Germinal center (tissue), 1 donor: ENCODE measurements at places on chromosomes 5 and 9.

GRCh38 chr9:16627967-16628366, 242.5 kb downstream of the BNC2 start:
- DNase-seq: no peak

GRCh38 chr5:154165886-154166285, 24.6 kb upstream of the GALNT10 start:
- DNase-seq: no peak

GRCh38 chr9:68683433-68683832, 21.6 kb upstream of the PIP5K1B start:
- peak; percentile 8 for DNase-seq

- peak; percentile 6 for DNase-seq
Observed at GRCh38 chr9:107422189-107423185, 67.1 kb downstream of the KLF4 start.

GRCh38 chr9:114321759-114322158, 1.1 kb upstream of the ORM1 start:
- no peak for DNase-seq

DNA sequence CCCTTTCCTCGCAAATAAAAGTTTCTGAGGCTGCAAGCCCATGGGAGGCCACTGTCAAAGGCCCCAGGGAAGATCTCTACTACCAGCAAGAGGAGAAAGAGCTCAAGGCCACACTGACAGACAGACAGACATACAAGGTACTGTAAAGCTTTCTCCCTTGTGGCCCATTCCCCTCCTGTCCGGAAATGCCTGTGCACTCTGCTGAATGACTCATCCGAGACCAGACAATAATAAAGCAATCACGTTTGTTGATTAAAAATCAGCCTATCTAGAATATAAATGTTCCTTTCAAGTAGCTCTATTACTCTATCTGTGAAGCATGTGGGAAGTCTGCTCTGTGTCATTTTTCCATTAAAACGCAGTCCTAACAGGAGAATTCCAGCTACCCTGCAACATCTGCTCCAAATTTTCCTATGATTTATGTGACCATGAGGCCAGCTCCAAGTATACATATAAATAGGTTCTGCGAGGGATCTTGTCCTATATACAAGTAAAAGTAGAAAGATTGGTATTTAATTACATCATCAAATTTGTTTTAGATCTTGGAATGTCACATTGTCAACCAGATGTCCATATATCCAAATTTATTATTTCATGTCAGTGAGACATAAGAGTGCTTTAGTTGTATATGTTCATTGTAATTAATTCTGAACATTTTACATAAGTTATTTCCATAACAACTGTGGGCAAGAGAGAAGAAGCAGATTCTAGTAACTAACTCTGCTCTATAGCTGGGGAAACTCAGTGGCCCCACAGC, 34.7 kb upstream of the TGFBI start:
- DNase-seq: no peak

DNA sequence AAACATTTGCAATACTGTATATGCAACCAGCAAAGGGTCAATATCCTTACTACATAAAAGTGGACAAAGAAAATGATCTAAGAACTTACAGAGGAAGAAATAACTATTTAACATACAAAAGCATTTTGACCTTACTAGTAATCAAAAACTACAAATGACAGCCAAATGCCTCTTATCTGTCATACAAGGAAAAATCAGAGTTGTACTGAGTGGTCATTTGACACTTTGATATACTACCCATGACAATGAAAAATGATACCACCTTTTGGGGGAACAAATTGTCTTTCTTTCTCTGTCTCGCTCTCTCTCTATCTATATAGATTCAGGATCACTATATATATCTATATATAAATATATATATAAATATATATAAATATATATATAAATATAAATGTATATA, 50.4 kb upstream of the ZSWIM6 start:
- no peak for DNase-seq

- DNase-seq: no peak
Observed at GRCh38 chr5:156947925-156948324, 15.1 kb downstream of the TIMD4 start.

DNA sequence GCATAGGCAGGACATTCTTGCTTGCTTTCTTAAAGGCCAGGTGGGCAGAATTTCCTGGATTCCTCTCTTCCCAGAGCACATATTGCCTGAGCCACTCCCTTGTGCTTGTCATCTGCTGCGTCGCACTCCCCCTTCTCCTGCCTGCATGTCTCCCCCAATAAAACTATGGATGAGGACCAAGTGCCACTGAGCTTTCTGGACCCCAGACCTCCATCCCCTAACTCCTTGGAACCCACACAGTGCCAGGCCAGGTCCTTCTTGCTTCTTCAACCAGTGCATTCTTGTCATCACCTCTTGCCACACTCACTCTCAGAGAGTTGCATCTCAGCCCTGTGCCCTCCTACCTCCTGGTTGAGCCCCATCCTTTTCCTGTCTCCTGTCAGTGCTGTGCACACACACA, 157.9 kb upstream of the PANK3 start:
- no peak for DNase-seq

DNA sequence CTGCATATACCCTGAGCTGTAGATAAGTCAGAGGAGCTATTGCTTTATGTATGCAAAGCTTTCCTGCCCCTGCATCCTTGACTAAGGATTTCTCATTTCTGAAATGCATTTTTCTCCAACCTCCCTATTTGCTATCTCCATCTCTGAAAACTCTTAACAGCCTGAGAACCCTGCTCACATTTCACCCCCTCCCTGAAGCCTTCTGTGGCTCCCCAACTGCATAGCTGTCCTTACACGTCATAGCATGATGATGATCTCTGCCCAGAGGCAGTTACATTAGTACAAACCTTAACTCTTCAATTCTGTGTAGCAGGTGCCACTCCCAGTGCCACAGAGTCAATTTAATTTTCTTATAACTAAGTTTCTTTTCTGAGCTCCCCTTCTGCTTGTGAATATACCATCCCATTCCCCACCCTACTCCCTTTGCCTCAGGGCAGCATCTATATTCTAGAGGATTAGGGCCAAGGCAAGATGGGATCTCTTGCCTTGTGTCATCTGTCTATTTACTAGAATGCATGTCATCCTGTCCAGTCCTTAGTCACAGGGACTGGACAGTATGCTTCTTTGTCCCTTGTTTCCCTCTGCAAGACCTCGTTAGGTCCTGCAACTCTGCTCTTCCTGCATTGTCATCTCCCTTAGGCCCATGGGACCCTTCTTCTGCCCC, 149.7 kb upstream of the SPRY4 start:
- DNase-seq: no peak

DNA sequence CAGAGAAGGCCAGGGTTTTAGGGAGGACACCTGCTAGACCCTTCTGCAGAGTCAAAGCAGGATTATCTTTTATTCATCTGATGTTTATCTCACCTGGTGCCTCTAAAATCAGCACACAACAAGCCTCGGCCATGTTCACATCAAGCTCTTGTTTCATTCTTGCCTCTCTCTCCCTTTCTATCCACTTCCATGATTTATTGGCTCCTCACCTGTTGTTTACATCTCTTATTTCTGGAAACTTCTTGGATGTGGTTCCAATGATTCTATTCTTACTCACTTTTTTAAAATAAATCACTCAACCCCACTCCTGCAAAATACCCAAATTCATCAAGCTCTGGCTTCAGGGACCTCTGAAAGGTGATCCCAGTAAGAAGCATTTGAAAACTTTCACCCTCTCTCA, 407.0 kb upstream of the KLF4 start:
- DNase-seq: no peak

GRCh38 chr9:73348471-73348870, 196.8 kb downstream of the ANXA1 start:
- DNase-seq: no peak

- DNase-seq: no peak
Observed at GRCh38 chr5:66741394-66741793, 145.2 kb downstream of the MAST4 start.

GRCh38 chr9:6079386-6079785, 64.0 kb upstream of the RANBP6 start:
- DNase-seq: no peak

DNA sequence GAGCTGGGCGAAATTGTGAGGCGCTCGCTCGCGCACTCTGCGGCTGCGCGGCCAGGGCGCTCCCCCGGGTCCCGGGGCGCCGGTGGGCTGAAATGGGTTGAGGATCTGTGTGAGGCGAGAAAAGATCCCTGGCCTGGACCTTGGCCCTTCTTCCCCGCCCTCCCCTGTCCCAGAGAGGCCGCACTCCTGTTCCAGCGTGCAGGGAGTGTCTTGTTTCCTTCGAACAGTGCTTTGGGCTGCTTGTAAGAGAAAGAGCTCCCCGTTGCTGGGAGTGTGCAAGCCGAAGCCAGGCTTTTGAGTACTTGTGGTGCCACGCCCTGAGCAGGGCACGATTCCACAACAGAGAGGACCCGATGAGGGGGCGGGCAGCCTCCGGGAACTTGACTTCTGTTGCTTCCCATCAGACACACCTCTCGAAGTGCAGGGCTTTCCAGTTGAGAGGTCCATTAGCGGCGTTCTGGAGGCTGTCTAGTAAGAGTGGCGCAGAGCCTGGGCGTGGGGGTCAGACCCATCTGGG, 535 bp downstream of the DOLPP1 start:
- peak; percentile 96 for DNase-seq

DNA sequence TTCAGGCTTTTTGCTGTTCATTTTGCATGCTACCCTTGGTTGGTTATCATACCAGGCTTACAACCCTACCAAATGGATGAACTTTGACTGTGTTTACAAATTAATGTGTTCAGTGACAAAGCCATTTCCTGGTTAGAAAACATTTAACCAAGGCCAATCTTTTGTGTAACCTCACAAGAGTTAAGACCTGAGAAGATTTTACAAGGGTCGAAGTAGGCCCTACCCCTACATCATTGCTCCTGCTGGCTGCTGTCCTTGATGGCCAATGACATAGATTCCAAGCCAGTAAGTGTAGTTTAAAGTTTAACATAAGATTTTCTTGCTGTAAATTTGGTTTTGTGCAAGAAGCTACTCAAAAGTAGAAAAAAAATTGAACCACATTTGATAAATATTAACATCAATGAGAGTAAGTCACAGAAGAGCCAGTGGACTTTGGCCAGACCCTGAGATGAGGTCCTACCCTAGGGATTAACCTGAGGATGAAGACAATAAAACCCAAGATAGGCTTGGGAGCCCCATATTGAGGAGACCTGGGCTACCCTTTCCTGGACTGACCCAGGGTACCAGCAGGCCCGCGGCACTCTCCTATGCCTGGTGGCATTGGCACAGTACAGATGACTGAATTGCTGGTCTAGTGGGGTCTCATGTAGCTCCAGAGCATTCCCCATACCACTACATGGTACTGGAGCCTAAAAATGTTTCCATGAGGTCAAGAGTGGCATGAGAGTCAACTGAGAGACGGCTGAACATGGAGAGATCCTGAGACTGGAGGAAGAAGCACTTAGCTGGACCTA, 8.3 kb downstream of the C1QTNF3 start:
- no peak for DNase-seq

GRCh38 chr5:41832430-41832829, 37.8 kb downstream of the OXCT1 start:
- DNase-seq: no peak

DNA sequence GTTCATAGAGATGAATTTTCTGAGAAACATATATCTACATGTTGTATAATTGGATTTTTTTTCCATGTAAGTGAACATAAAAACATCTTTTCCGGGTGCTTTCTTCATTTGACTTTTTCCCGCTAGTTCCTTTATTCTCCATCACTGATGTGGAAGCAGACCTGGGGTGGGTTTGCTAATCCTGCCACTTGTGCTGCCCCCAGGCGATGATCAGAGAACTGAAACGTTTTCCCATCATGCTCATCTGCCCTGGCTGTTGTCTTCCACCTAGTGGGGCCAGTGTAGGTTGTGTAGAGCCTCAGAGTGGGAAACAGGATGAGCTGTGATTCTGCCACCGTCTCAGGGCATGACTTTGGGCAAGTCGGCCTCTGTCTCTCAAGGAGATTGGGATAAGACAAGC, 34.2 kb upstream of the TGFBR1 start:
- DNase-seq: no peak

DNA sequence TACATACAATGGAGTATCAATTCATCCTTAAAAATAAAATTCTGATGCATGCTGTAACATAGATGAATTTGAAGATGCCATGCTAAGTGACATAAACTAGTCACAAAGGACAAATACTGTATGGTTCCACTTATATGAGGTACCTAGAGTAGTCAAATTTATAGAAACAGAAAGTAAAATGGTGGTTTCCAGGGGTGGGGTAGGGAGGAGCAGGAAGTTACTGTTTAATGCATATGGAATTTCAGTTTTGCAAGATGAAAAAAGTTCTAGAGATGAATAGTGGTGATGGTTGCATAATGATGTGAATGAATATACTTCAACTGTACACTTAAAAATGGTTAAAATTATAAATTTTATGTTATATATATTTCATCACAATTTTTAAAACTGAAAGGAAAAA, 57.3 kb upstream of the FNIP1 start:
- DNase-seq: no peak

GRCh38 chr5:37921452-37921851, 81.6 kb upstream of the GDNF start:
- DNase-seq: no peak
